Stimulated activated naive CD8-positive, alpha-beta T cell treated with anti-CD3 and anti-CD28 coated beads, Interleukin-15, Interleukin-2, amounts not matched to agents 100 U/mL and 50 U/mL, for 24 hours (primary cell): ENCODE measurements at places on chromosomes 2 and 18.

- peak; percentile 55 for DNase-seq
These were observed 214.0 kb upstream of the TRIB2 start for GRCh38 chr2:12502759-12503158.

DNA sequence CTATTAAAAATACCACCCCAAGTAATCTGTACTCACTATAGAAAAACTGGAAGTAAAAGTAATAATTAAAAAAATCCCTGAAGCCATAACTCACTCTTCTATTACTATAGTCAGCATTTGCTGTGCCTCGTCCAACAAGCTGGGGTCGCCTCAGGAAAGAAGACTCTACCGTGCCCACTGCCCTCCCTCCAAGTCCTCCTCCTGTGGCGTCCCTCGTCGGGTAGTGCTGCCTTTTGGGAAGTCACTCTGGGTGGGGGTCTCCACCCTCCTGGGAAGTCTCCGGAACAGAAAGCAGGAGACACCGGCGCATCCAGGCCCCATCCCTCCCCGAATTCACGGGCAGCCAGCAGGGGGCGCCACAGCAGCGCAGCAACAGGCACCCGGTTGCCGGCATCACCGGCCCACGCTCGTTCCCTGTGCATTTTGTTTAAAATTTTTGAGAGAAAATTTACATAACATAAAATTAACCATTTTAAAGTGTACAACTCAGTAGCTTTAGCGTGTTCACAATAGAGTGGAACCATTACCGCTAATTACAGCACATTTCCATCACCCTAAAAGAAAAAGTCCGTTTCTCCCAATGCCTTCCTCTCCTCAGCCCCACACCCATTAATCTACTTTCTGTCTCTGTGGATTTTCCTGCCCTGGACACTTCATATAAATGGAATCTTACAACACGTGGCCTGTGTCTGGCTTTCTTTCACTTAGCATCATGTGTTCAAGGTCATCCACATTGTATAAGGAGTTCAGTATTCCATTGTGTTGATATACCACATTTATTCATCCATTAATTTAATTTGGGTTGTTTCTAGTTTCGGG, 62.2 kb downstream of the ADNP2 start:
- DNase-seq = peak; percentile 79

DNA sequence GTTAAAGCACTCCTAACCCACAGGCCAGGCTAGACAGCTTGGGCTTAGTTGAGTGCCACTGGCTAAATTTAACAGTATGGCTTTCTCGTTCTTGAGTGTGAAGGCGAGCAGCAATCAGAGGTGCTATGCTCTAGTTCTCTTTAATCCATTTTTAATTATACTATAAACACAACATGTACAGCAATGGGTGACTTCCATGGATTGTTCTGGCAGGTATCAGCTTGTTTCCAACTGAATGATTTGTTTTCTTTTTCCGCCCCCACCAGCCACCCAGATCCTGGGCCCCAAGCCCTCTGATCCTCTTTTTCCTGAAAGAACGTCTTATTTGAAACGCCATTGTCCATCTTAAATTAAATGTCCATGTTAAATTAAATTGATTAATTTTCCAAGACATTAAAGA, 244.8 kb downstream of the IKZF2 start:
- no peak for DNase-seq

DNA sequence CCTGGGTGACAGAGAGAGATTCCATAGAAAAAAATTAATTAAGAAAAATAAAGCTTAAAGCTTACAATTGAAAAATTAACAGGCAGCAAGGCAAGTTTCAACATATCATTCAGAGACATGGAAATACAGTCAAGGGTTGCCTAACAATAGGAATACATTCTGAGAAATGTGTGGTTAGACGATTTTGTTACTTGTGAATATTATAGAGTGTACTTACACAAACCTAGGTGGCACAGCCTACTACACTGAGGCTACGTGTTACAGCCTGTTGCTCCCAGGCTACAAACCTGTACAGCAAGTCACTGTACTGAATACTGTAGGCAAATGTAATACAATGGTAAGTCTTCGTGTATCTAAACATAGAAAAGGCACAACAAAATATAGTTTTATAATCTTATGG, 27.7 kb upstream of the ZBTB7C start:
- DNase-seq = no peak

DNA sequence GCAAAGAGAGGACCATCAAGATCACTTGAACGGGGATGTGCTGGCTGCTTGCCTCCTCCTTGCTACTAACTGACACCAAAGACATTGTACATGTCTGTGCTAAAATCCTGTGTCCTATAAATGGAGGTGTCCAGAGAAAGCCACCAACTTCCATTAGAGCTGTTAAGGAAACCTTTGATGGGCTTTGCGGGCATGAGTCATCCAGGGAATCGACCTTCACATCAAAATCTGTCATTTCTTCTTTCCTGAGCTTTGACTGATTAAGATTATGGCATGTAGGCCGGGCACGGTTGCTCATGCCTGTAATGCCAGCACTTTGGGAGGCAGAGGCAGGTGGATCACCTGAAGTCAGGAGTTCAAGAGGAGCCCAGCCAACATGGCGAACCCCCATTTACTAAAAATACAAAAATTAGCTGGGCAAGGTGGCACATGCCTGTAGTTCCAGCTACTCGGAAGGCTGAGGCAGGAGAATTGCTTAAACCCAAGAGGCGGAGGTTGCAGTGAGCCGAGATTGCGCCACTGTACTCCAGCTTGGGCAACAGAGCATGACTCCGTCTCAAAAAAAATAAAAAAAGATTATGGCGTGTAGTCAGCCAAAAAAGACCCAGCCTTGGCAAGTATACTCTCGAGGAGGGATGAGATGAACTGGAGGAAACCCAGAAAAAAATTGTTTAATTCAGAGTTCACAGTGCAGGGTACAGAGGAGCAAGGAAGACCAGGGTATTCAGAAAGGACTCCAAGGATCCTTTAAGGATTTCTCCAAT, 115.8 kb downstream of the CABLES1 start:
- DNase-seq = no peak

DNA sequence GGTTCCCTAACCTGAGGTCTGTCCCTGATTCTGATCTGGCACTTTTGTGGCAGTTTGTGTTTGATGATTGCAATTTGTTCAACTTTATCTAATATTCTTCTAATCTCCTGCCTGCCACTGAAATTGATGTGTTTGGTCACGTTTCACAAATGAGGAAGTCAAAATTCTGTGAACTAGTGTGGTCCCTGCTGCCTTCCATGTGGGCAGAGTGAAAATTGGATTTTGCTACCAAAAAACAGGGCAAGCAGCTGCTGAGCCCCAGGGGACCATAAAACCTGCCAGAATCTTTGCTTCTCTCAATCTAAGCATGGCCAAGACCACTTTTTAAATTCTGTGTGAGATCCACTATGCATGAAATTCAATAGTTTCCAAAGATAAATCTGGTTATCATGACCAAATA, 195.5 kb upstream of the CYRIA start:
- no peak for DNase-seq

- DNase-seq = no peak
These were observed 185.9 kb upstream of the NRP2 start for GRCh38 chr2:205496370-205496769.

- no peak for DNase-seq
These were observed 87.7 kb downstream of the GATA6 start for GRCh38 chr18:22257022-22257543.

GRCh38 chr2:189477756-189478155, 36.5 kb downstream of the WDR75 start:
- no peak for DNase-seq

- no peak for DNase-seq
These were observed 1487.0 kb downstream of the LRP1B start for GRCh38 chr2:140643761-140644187.

DNA sequence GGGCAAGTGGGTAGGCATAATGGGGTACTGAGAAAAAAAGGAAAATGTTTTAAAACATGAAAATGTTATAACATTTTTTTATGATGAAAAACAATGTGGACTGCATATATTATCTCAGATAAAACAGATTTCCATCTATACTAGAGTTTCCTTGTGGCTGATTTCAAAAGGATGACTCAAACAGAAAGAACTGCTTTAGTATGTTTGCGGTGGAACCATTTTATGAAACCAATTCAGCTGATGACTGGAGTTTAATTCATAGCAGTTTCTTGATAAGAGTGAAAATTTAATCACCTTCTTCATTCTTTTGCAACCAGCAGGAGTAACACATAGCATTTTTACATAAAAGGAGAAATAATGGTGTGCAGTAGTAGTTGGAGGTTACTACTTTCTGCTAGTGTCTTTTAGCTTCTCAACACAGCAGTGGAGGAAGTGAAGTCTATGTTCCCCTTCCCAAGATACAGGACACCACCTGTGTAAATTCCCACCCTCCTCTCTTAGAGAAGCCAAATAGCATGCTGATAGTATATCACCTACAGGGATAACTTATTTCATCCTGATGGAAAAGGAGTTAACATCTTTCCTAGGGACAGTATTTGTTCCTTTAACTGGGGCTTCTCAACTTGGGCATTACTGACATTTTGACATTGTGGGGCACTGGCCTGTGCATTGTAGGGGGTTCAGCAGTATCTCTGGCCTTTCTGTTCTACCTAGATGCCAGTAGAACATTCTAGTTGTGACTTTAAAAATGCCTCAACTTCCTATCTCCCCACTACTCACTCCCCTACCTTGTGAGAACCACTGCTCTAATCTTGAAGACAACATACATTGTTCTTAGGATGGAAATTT, 29.9 kb downstream of the PELI1 start:
- no peak for DNase-seq

GRCh38 chr2:126784621-126785020, 114.1 kb upstream of the TEX51 start:
- no peak for DNase-seq

GRCh38 chr18:3655254-3656050, 205.5 kb downstream of the TGIF1 start:
- no peak for DNase-seq

- no peak for DNase-seq
These were observed 54.4 kb downstream of the AOX1 start for GRCh38 chr2:200640176-200640575.

- no peak for DNase-seq
These were observed 41.9 kb downstream of the ZNF521 start for GRCh38 chr18:25310045-25310444.
